ENCODE measurements at places on chromosomes 3 and 15.

GRCh38 chr3:99484871-99485270 is 153.5 kb upstream of the COL8A1 start:
- no peak for DNase-seq

GRCh38 chr3:120357807-120358206 is 8.7 kb upstream of the LRRC58 start:
- DNase-seq, result no peak

GRCh38 chr3:143387425-143387824 is 267.9 kb downstream of the CHST2 start:
- no peak for DNase-seq

DNA sequence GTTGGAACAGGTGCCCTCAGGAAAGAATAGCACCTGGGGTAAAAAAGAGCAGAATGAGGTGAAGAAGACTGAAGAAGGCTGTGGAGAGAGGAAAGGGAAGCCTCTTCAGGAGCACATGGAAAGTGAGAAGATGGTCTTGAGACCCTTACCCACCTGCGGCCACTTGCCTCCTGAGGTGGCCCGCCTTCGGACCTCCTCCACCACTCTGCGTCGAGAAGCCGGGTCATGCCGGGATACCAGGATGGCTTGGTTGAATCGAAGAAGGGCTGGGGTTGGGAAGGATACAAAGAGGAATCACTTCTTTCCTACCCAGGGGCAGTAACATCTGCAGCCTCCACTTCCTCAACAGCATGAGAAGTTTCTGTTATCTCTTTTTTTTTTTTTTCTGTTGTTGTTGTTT is 3.0 kb downstream of the LPCAT4 start:
- DNase-seq, result no peak

- DNase-seq, result no peak
Measured at GRCh38 chr3:170532573-170532972, 53.3 kb downstream of the SLC7A14 start.

DNA sequence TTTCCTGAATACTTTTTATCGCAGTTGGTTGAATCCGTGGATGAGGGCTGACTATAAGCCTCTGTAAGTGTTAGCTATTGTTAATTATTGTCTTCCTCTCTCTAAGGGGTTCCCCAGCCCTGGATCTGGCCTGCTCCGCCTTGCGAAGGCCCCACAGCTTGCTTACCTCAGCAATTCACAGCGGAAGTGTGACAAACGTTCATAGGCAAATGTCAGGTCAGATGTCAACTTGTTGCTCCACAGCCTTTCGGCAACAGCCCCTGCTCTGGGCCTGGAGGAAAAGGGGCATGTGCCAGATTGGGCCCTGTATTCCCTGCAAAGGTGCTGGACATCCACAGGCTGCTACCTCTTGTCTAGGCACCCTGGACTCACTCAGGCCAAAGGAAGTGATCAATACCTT is 25.3 kb upstream of the CELF6 start:
- DNase-seq, result no peak

GRCh38 chr3:131610174-131610573 is 107.4 kb upstream of the MRPL3 start:
- no peak for DNase-seq

- DNase-seq, result no peak
Measured at GRCh38 chr3:65552434-65552833, 486.3 kb downstream of the MAGI1 start.

DNA sequence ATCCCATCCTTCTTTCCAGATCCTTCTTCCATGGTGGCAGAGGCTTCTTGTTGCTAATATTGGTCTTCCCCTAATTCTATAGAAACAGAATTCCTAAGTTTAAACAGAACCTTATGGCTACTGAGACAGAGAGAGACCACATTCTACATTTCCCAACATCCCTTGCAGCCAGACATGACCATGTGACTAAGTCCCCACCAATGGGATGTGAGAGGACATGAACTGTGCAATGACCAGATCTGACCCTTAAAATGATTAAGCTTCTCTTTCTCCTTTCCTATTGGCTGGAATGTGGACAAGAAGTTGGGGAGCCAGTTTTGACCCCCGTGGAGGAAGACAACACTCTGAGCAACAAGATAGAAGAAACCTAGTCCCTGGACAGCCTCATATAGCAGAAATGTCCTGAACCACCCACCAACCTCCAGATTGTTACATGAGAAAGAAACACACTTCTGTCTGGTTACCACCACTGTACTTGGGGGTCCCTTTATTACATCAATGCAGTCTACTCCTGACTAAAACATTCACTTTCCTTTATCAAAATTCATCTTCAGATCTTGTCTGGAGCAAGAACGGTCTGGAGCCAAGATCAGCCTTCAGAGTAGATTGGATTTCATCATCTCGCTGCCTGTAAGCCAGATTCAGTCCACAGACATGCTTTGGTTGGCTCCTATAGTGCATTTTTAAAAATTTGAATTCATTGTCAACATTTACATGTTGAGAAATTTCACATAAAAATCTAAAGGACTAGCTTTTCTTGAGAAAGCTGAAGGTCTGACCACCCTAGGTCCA is 183.9 kb downstream of the SHQ1 start:
- no peak for DNase-seq

DNA sequence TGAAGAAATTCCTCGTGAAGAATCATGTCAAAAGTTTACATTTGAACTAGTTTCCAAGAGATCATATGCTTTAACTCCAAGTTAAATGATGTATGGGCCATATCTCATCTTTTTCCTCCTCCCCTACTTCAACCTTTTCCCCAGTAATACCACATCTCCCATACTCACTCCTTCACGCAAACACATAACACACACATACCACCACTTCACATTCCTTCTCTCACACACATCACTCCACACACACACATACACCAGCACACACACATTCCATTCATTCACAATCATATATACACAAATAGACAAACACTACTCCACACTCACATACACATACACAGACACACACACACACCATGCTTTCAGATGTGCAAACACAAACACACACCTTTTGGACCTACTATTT is 769.0 kb upstream of the NR2F2 start:
- DNase-seq, result no peak

DNA sequence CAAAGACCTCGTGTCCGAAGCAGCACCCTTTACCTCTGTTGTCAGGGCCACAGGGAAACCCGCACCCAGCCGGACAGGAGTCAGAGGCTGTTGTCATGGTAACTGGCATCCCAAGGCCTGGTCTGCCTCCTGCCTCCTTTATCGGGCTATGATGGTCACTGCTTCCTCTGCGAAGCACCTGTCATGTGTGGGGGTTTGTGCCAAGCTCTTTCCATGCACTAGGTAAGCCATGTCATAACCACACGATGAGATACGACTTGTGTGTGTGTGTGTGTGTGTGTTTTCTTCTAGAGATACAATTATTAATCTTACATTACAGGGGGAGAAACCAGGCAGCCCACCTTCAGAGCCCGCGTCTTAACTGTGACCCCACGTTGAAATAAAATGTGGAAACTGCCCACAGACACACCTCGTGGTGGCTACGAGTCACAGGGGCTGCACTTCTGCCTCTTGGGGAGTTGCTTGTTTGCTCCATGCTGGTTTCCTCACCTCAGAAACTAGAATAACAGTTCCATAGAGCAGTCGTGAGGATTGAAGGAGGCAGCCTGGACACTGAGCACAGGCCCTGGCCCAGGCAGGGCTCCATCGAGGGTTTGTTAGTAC is 18.0 kb downstream of the ZDHHC19 start:
- DNase-seq, result no peak

GRCh38 chr3:181344331-181344730 is 354.8 kb upstream of the DNAJC19 start:
- DNase-seq, result no peak

DNA sequence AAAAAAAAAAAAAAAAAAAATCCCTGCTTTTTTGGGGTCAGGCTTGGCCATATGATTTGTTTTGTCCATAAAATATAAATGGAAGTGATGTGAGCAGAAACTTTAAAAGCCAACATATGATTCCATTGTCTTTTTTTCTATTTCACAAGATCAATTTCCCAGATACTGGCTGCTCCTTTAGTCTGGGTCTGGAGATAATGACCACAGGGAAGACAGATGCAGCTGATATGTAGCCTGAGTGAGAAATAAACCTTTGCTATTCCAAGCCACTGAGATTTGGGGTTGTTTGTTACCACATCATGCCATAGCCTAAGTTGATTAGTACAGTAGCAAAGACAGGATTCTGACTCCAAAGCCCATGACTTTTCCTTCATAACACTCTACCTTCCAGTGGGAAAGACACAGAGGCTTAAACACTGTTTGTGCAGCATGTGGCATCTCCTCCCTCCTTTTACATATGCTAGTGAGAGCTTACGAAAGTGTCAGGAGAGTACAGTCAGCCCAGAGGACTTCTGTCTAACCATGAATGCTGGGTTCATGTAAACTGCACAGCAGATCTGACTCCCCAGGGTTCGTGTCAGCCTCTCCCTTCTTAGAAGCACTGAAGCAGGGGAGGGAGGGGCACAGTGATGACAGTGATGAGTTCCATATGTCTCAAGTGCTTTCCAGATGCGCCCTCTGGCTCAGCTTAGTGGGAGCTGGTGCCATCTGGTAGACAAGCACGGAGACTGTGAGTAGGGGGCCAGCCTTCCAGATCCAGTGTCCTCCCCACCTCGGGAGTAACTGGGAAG is 36.7 kb upstream of the SLC7A14 start:
- no peak for DNase-seq

DNA sequence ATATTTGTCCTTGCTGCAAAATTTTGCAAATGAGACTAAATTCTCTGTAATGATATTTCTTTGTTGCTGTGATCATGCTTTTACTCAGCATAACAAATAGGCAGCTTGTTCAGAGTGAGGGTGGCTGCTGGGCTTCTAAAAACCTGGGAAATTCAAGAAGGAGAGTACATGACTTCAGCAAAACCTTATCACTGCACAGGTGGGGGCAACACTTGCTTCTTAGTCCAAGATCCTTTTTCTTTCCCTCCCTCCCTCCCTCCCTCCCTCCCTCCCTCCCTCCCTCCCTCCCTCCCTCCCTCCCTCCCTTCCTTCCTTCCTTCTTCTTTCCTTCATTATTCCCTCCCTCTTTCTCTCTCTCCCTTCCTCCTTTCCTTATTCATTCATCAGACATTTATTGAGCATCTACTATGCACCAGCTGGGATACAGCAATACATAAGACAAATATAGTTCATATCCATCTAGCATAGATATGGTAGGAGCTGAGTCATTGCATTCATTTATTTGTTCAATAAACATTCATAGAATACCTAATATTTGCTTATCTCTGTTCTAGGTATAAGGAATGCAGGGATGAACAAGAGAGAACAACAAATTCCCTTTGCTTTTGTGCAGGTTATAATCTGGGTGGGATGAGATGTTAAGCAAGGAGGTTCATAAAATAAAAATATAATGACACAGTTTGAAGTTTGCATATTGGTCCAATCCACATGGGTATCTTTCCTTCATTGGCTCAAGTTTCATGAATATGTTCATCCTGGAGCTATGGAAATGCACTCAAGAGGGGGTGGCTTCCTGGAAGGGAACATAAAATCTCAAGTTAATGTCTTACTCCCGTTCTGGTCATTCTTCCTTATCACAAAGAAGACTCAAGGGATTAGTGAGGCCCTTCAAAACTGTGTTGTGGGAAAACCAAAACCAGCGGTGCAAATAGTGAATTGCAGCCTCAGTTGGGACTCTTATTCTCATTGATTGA is 210.7 kb downstream of the PDCD6IP start:
- DNase-seq, result no peak

GRCh38 chr3:65873028-65873427 is 165.7 kb downstream of the MAGI1 start:
- no peak for DNase-seq

DNA sequence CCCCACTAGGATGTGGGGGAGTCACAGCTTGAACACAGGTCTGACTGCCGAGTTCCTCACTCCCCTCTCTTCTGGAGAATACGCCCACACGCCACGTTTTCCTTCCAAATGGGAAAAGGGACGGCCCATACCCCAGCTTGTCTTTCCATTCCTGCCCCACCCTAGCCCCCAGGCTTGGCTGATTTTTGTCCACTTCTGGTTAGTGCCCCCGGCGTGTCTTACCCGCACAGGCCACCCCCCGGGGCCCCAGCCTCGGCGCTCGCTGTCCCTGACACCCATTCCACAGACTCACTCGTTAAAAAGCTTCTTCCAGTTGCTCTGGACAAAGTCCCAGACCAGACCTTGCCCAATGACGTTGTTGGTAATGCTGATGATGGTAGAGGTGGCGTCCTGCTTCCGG is 14.5 kb downstream of the MESP2 start:
- DNase-seq, result no peak

DNA sequence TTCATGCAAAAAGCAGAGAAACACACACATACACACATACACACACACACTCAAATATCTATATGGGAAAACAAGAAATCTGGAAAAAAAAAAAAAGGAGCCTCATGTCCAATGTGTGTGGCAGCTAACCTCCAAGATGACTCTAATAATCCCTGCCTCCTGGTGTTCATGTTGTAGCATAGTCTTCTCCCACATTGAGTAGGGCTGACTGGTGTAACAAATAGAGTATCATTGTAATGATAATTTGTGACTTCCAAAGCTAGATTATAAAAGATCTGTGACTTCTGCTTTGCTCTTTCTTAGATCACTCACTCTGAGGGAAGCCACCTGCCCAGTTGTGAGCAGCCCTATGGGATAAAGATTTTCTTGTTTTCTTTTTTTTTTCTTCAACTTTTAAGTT is 130.9 kb upstream of the TNIK start:
- no peak for DNase-seq

GRCh38 chr3:186502138-186502948 is 41.8 kb downstream of the CRYGS start:
- DNase-seq, result no peak

- no peak for DNase-seq
Measured at GRCh38 chr3:69219101-69219708, 96.8 kb upstream of the LMOD3 start.

DNA sequence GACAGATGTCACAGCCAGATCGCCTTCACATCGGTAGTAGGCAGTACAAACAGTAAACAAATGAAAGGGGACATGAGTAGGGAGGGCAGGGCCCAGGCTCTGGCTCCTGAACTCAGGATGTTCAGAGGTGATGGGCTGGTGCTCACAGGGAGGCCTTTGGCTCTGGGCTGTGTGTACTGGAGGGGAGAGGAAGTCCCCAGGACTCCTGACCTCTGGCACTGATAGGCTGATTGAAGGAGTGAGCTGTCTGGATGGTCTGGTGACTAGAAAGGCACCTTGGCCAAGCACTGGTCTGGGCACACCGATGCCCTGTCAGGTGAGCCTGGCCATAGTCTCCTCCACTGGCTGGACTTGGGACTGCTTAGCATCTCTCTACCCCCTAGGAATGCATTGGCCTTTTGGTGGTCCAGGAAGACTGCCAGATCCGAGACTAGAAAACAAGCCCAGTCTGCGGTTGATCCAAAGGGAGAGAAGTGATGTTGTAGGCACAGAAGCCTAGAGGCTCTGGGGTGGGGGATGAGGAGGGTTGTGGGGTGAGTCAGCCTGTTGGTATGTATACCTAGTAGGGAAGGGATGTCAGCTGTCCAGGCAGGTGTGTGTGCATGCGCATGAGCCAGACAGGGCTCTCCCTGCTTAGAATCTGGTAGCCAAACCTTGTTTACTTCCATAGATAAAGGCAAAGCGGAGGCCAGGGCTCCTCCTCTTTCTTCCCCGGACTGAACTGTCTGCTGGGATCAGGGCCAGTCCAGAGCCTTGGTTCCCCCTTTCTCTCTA is 1.9 kb downstream of the SPINT1 start:
- no peak for DNase-seq

All from iPS DF 19.7 (cell line).